ENCODE measurements at places on chromosomes 7 and 10.

DNA sequence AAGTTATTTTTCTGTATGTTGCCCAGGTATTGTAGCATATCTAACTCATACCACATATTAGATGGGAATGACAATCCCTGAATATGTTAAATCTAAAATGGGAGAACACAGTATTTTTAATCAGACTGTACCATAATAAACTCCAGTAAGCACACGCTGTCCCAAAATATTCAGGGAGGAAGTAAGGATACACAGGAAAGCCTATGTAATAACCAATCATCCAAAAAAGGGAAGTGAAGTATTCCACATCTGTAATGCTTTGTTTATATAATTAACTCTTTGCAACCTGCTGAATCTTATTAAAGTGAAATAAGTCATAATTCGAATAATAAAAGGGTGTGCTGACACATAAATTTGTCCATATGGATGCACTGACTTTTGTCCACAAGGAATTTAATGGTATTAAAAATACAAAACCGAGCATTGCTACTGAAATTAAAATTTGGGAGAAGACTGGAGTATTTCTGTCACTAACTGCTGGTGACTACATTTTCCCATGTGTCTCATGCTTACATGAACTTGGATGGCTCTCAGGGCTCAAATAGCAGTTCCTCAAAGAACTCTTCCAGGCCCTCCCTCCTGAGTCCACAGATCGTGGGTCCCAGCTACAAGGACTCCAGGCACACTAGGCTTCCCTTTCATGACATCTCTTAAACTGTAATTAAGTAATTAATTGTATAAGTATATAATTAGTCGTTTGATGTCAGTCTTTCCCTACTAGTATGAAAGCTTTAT is 120.6 kb downstream of the NEBL start:
- no peaks in the 10 kb centered on the region for H3K36me3 ChIP-seq
- H3K4me3 ChIP-seq: no peak overlapping the region
- no peak for DNase-seq
- H3K27ac ChIP-seq: no peak overlapping the region
- no peaks in the 10 kb centered on the region for H3K4me1 ChIP-seq
- peaks cover 2% of the 10 kb centered on the region for H3K27me3 ChIP-seq

- H3K36me3 ChIP-seq: peaks cover 6% of the 10 kb centered on the region
- no peak overlapping the region for H3K27ac ChIP-seq
- no peak overlapping the region for H3K4me3 ChIP-seq
- no peaks in the 10 kb centered on the region for H3K27me3 ChIP-seq
- H3K4me1 ChIP-seq: peaks cover 9% of the 10 kb centered on the region
- DNase-seq: no peak
Observed at GRCh38 chr7:28013441-28013840, 167.2 kb downstream of the JAZF1 start.

DNA sequence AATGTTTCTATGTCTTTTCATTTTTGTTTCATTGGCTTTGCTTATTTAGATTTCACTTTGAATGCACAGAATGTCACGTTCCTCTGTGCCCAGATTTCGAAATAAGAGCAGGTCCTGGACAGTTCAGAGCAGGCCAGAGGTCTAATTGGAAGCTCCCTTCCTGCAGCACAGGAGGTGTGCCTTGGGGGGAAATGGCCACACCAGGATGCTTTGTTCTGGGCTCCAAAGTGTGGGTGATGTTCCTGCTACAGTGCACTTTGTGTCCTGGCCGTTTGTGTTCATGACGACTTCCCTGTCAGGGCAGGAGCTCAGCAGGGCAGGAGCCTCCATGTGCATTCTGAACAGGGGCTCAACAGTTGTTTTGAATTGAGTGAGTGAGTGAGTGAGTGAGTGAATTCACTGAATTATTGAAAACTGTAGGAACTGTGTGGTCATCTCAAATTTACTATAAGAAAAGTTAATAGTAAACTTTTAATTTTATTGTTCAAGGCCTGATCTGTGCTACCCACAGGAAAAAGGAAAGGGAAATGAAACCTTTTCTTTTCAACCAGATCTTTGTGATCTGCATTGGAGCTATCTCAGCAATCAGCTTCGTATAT is 109.5 kb upstream of the GJD4 start:
- H3K4me1 ChIP-seq: peaks cover 71% of the 10 kb centered on the region
- peaks cover 17% of the 10 kb centered on the region for H3K36me3 ChIP-seq
- DNase-seq: peak; percentile 39
- peaks cover 14% of the 10 kb centered on the region for H3K27me3 ChIP-seq
- H3K27ac ChIP-seq: peak overlapping the region; percentile 96

DNA sequence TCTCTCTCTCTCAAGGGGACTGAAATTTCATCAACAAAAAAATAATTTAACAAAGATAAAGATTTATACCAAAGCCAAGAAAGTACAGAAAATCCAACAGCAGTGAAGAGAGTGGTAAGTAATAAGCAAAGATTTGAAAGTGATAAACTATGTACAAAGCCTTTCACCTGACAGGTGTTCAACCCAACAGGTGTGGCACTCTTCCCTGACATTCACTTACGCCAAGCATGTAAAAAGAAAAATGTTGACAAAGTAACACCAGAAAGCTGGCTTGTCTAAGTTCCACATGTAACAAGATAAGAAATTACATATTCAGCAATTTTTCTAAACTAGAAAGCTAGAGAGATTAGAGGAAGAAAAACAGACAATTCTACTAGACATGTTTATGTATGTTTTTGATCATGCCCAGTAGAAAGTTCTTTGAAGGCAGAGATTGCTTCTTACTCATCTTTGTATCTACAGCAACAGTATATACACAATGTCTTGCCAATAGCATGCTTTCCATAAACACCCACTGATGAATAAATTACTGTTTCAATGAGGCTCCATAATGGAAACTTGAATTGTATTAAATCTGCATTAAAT is 468.5 kb downstream of the PARD3 start:
- DNase-seq: no peak
- H3K27ac ChIP-seq: no peak overlapping the region
- no peaks in the 10 kb centered on the region for H3K27me3 ChIP-seq
- peaks cover 4% of the 10 kb centered on the region for H3K36me3 ChIP-seq
- no peak overlapping the region for H3K4me3 ChIP-seq

DNA sequence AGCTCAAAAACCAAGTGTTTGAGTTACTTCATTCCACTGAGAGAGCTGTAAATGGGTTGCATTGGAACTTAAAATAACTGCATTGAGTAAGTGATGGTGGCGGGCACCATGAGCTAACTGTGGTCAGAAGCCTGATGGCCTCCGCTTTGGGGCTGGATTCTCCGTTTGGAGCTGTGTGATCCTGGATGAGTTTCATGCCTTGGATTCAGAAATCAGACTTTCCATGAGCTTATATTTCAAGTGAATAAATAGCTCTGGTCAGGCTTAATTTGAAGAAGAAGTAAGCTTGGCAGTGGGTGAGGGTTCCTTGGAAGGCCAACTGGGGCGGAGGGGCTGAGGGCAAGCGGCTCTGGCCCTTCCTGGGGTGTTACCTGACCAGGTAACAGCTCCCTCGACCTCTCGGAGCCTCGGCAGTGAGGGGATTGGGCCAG is 5.6 kb downstream of the HTRA1 start:
- no peak for DNase-seq
- peaks cover 11% of the 10 kb centered on the region for H3K4me1 ChIP-seq
- H3K27ac ChIP-seq: no peak overlapping the region
- H3K36me3 ChIP-seq: peaks cover 6% of the 10 kb centered on the region

DNA sequence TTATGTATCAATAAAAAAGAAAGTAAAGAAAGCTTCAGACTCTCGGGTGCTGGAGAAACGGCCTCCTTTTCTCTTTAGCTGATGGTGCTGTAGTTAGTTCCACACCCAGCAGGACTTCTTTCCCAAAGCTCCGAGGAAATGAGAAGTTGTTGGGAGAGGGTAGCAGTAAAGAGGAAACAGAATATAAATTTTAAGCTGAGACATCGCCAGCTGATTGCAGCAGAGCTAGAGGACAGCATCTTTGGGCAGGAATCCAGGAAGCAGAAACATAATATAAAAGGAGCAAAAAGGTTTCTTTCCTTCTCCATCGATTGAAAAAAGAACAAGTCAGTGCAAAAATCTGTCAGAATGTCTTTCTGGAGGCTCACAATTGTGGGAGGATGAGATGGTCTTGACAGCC is 616.9 kb upstream of the FOXK1 start:
- no peak overlapping the region for H3K27ac ChIP-seq
- no peak for DNase-seq
- no peaks in the 10 kb centered on the region for H3K36me3 ChIP-seq
- H3K4me3 ChIP-seq: no peak overlapping the region

- H3K4me3 ChIP-seq: no peak overlapping the region
- no peaks in the 10 kb centered on the region for H3K36me3 ChIP-seq
- DNase-seq: no peak
- H3K4me1 ChIP-seq: no peaks in the 10 kb centered on the region
Observed at GRCh38 chr7:50552139-50552538, 13.1 kb downstream of the DDC start.

DNA sequence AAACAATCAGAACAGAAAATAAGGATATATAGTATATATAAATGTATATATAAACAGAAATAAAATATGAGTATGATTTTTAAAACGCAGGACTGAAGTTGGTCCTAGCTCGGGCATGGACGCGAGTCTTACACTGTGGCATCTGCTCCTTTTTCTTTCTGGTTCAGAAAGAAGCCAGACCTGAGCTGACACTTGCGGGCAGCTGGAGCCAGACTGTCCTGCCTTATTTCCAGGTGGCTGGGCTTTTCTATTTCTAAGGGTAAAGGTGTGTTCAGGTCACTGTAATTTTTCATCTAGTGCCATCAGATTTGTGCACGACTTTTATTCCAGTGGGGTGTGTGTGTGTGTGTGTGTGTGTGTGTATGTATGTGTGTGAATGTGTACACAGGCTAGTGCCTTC is 166.4 kb downstream of the GALNT17 start:
- H3K27ac ChIP-seq: no peak overlapping the region
- no peaks in the 10 kb centered on the region for H3K36me3 ChIP-seq
- H3K27me3 ChIP-seq: peaks cover 2% of the 10 kb centered on the region
- DNase-seq: no peak
- no peaks in the 10 kb centered on the region for H3K4me1 ChIP-seq
- no peak overlapping the region for H3K4me3 ChIP-seq

DNA sequence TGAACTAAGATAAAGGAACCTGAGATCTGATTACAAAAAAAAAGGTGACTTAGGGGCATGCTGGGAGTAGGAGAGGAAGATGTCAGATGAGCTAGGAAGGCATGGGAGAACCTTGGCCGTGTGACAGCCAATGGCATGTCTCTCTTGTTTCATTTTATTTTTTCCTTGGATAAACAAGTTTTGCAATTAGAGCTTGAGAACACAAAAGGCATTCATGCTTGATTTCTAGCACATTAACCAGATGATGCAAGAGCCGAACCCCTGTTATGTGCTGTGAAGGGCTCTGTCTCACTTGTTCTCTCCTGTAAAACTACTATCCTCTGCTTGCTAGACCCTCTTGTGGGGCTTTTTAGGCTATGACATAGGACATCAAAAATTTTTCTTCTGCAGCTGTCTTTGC is 134.3 kb upstream of the ASAH2 start:
- H3K4me3 ChIP-seq: no peak overlapping the region
- H3K4me1 ChIP-seq: peaks cover 6% of the 10 kb centered on the region
- H3K27ac ChIP-seq: no peak overlapping the region
- peaks cover 1% of the 10 kb centered on the region for H3K27me3 ChIP-seq
- no peak for DNase-seq

- H3K36me3 ChIP-seq: peaks cover 11% of the 10 kb centered on the region
- H3K4me1 ChIP-seq: no peaks in the 10 kb centered on the region
- H3K27ac ChIP-seq: no peak overlapping the region
- DNase-seq: no peak
- peaks cover 5% of the 10 kb centered on the region for H3K27me3 ChIP-seq
Observed at GRCh38 chr10:37379991-37380390, 254.6 kb downstream of the ANKRD30A start.

DNA sequence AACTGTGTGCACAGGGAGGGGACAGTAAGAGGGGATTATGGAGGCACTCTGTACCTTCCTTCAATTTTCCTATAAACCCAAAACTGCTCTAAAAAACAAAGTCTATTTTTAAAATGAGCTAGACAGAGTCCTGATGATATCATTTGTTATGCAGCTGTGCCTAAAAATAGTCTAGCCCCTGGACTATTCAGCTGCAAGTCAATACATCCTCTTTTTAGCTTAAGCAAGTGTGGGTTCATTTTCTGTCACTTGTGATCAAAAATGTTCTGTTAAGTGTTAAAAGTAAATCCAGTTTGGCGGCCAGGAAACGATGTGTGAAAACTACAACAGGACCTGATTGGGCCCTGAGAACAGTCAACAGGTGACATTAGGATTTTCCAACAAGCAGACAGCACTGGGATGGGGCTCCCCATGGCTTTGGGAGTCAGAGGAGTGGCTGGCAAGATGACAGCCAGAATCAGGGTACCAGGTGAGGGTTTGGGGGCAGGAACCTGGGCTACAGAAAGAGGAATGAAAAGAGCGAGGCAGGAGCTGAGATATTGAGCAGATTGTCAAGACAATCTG is 33.9 kb downstream of the FAM107B start:
- H3K36me3 ChIP-seq: peaks cover 6% of the 10 kb centered on the region
- peaks cover 22% of the 10 kb centered on the region for H3K4me1 ChIP-seq
- H3K27ac ChIP-seq: no peak overlapping the region
- no peak overlapping the region for H3K4me3 ChIP-seq
- peaks cover 1% of the 10 kb centered on the region for H3K27me3 ChIP-seq

DNA sequence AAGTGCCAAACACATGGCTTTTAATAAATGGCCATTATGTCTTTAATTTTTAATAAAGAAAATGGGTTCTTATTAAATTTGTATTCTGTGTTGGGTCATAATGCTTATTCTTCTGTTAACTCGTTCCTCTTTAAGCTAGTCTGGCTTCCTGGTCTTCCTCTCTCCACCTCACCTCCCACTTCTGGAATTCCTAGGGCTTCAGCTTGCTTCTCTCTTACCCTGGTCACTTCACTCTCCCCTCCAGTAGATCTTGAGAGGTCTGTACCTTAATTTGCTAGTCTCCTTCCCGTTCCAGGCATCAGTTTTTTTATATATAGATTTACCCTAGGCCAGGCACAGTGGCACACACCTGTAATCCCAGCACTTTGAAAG is 111.2 kb downstream of the RALA start:
- peaks cover 4% of the 10 kb centered on the region for H3K36me3 ChIP-seq
- H3K4me1 ChIP-seq: peaks cover 20% of the 10 kb centered on the region
- H3K27me3 ChIP-seq: no peaks in the 10 kb centered on the region
- DNase-seq: no peak

- no peaks in the 10 kb centered on the region for H3K4me1 ChIP-seq
- peaks cover 2% of the 10 kb centered on the region for H3K27me3 ChIP-seq
- no peak overlapping the region for H3K27ac ChIP-seq
- H3K36me3 ChIP-seq: no peaks in the 10 kb centered on the region
- DNase-seq: no peak
Observed at GRCh38 chr10:62002753-62003152, 101.3 kb downstream of the ARID5B start.

- H3K27ac ChIP-seq: no peak overlapping the region
- no peaks in the 10 kb centered on the region for H3K36me3 ChIP-seq
- H3K4me3 ChIP-seq: no peak overlapping the region
- DNase-seq: no peak
- no peaks in the 10 kb centered on the region for H3K4me1 ChIP-seq
Observed at GRCh38 chr7:154427533-154427932, 375.3 kb downstream of the DPP6 start.
